ENCODE measurements at places on chromosomes 16 and 17.

GRCh38 chr17:7676533-7676932 lies 10.8 kb downstream of the TP53 start:
- DNase-seq: no peak

GRCh38 chr16:1708768-1709180 lies 2.8 kb downstream of the MAPK8IP3 start:
- DNase-seq: no peak

DNA sequence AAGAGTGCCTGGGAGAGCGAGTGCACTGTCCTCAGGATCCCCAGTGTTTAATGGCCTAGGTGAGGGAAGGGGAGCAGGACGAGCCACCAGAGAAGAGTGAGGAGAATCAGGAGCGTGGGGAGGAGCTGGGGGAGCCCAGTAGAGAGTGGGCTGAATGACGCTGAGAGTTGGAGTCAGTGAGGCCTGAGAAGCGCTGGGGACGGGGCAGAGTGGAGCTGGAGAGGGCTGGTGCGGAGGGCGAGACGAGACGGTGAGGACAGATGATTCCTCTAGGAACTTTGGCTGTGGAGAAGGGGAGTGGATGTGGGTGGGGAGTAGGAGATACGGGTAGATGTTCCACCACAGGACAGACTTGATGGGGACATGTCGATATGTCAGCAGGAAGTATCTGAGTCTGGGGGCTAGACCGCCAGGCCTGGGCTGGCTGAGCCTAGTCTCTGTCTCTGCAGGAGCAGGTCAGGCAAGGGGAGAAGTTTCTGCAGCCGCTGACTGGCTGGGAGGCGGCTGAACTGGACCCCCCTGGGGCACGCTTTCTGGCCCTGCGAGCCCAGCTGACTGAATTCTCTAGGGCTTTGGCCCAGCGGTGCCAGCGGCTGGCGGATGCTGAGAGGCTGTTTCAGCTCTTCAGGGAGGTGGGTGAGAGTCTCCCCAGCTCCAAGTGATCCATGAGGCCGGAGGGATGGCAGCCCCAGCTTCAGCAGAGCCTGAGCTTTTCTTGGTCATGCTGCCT lies 4.7 kb downstream of the PLEKHG4 start:
- DNase-seq: no peak

DNA sequence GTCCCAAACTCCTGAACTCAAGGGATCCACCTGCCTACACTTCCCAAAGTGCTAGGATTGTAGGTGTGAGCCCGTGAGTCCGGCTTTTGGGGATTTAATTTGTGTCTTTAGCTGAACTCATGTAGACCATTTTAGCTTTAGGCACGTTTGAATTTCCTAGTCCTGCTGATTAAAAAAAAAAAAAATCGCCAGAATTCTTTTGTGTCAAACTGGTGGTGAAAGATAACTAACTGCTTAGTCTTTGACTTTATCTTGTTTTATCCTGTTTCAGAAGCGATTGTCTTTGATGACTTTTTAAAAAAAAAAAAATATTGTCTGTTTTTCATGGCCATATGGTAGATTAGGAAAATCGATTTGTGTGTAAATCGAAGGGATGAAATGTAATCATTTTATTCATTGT lies 2.6 kb downstream of the RABEP1 start:
- DNase-seq: no peak

- DNase-seq: no peak
Observed at GRCh38 chr17:71741836-71742235, 379.0 kb upstream of the SOX9 start.

GRCh38 chr16:78684030-78684611 lies 584.7 kb downstream of the WWOX start:
- DNase-seq: peak; percentile 81

DNA sequence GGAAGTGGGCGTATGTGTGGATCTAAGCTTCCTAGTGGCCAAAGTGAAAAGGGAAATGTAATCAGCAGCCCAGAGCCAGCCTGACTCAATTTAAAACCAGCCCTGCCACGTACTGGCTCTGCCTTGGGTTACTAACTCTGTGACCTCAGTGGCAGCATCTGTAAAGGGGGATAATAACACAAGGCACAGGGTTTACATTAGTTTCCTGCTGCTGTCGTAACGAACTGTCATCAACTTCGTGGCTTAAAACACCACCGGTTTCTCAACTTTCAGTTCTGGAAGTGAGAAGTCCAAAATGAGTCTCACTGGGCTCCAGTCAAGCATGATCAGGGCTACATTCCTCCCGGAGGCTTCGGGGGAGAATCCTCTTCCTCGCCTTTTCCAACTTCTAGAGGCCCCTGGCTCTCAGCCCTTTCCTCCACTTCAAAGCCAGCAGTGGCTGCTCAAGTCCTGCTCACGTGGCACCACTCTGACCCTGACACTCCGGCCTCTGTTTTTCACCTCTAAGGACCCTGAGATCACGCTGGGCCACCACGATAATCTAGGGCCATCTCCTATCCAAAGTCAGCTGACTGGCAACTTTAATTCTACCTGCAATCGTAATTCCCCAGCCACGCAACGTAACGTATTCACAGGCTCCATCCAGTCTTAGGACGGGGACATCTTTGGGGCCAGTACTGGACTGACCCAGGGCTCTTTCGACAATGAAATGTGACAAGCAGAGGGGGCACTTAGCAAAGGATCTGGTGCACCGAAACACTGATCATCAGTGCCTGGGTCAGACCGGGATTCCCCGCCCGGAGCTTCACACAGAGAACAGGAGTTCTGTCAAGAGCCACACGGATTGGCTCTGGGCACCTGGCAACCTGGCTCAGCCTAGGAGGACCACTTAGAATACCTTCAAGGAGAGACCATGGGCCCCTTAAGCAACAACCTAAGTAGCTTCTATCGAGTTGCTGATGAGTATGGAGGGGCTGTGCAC lies 14.5 kb downstream of the TMC6 start:
- DNase-seq: no peak

DNA sequence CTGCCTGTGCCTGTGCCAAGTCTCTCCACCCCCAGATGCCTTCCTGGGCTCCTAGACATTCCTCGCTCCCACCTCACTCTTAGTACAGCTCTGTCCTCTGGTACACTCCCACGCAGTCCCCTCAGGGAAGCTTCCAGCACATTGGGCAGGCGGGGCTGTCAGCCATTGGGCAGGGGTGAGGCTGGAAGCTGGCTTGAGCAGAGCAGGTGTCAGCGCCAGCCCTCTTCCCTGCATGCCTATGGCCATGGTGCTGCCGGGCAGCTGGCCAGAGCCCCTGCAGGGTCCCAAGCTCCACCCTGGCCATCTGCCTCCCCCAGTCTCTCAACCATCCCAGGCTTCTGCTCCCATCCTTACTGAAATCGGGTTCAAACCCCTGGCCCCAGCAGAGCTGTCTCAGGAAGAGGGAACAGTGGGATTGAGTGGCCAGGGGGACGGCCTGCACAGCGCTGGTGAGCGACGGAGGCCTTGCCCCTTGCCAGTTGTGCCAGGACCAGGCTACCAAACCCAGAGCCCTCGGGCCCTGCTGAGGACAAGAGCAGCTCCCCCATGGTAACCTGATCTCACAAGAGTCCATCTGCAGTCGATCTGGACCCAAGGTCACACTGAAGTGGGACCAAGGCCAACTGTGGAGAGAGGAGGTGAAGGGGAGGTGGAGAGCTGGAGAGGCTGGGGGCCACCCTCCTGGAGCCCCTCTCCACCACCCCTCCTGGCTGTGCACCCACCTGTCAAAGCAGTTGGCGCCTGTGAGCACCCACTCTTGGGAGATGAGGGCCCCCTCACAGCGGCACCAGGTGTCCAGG lies 2.4 kb upstream of the B9D1 start:
- DNase-seq: peak; percentile 65

- DNase-seq: peak; percentile 85
Observed at GRCh38 chr16:678858-679813, 1.1 kb upstream of the STUB1 start.

DNA sequence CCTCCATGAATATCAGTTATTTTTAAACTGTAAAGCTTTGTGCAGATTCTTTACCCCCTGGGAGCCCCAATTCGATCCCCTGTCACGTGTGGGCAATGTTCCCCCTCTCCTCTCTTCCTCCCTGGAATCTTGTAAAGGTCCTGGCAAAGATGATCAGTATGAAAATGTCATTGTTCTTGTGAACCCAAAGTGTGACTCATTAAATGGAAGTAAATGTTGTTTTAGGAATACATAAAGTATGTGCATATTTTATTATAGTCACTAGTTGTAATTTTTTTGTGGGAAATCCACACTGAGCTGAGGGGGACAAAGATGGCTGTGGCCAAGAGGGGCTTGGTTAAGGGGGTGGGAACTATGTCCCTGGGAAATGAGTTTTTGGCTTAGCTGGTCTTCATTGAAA lies 2.3 kb downstream of the CCL11 start:
- DNase-seq: no peak

DNA sequence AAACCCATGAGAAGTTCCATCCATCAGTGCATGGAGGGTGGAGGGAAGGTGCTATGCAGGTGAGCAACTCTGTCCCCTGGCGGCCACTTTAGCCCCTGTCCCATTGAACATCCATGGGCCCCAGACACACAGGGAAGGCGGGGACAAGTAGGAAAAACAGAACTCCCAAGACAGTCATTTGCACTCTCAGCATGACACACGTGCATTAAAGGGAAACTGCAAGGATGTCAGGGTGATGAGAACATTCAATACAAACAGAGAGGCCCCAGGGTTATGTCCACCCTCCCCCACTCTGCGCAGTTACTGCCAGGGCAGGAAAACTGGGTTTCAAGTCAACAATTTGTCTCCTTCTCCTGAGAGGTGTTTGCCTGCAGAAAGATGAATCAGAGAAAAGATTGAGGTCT lies 44.0 kb upstream of the AKTIP start:
- DNase-seq: peak; percentile 45

GRCh38 chr17:6666077-6666521 lies 14.5 kb downstream of the C17orf100 start:
- peak; percentile 86 for DNase-seq

GRCh38 chr17:2776589-2777241 lies 19.5 kb upstream of the RAP1GAP2 start:
- DNase-seq: no peak

DNA sequence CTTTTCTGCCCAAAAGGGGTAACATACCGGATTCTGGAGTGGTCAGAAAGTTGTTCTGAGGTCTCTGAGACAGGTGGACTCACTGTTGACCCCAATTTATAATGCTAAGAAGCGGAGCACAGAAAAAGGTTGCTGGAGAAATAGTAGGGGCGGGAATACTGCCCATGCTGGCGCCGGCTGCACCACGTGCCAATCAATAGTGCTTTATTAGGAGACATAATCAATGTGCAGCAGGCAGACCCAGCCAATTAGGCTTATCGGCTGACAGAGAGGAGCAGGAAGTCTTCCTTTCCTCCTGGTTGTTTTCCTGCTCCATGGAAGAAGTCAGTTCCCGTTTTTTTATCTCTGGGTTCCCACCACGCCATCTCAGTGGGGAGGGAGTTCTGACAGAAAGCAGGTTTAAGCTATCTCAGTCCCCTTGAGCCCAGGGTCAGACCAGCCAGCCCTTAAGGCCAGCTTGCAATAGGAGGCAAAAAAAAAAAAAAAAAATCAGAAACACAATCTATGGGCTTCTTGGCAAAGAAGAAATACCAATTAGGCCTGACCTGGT lies 68.2 kb upstream of the IRX6 start:
- no peak for DNase-seq

DNA sequence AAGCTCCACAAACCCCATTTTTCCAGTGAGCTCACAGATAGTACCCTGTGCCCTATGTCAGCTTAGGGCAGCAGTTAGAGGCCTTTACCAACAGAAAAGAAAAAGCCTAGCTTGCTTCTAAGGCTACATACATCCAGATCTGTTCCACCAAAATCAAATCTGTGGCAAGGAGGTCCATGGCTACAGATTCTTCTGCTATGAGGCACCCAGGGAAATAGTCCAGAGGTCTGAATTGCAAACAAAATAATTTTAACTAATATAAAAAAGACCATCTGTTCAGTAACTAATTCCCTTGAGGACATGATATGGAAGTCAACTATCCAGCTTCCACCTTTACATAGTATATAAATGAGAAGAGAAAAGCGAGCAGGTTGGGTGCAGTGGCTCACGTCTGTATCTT lies 129.3 kb downstream of the PARN start:
- DNase-seq: no peak

DNA sequence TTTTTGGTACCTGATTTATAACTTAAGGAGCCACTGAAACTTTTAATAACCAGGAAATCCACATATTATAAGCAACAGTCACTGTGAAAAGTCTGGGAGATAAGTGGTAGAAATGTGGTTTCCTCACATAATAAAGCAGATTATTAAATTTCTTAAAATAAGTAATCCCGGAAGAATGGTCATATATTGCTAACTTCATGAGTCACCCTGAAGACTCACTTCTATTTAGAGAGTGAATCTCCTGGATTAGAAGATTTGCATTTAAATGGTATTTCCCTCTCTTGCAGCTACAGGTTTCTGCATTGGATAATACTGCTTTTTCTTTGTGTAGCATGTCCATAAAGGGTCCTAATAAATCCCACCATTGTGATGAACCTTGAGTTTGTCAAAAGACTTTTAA lies 1286.8 kb upstream of the CDH8 start:
- no peak for DNase-seq

DNA sequence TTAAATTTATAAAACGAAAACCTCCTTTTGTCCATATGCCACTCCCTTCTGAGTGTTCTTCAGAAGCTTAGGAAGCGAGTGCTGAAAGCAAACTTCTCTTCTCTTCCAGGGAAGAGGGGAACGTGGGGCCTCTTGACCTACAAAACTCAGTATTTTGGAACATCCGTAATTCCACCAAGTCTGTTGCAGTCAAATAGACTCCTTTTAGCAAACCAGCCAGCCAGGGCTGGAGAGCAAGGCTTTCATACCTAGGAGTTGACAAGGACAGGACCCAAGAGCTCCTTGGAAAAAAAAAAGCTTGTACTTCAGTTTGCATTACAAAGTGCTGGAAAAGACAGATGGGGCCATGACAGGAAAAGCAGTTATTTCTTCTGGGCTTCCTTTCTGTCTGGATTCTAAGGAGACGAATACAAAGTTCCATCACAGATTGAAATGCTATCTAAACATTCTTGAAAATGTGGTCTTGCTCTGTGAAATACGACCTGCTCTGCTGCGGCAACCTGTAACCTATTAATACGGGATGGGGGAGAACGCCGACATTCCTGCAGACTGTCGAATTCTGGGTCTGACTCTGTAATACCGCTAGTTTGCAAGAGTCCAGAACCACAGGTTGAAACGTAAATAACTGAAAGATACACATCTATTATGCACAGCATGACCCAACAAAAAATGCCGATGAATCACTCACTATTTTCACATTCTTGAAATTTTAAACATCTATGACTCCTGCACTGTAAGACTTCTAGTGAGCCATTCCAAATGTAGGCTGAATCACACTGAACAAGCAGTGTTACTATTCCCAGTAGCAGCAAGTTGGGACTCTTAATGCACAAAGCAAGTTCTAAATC lies 20.6 kb downstream of the VPS53 start:
- peak; percentile 92 for DNase-seq

GRCh38 chr16:22075776-22076175 lies 16.6 kb upstream of the VWA3A start:
- DNase-seq: no peak

DNA sequence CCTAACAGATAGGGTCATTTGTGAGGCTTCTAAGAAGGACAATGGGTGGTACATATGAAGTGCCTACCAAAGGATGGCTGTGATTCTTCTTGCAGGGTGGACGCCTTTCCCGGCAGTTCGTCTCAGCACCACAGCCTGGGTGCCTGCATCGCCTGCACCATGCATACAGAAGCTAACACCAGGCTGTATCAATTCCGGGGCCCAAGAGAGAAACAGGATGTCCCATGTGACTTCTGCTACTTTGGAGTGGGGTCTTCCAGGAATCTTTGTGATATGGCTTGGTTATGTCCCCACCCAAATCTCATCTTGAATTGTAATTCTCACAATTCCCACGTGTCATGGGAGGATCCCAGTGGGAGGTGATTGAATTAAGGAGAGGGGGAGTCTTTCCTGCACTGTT lies 251.6 kb upstream of the TNRC6C start:
- DNase-seq: no peak

GRCh38 chr17:29051731-29052130 lies 8.8 kb downstream of the PIPOX start:
- DNase-seq: no peak

Data from muscle of leg (tissue), 16 donors.